Adipocyte (in vitro differentiated cells): ENCODE measurements at places on chromosomes 1 and 21.

- DNase-seq = no peak
These were observed 35.9 kb downstream of the TMCC2 start for GRCh38 chr1:205263580-205264190.

DNA sequence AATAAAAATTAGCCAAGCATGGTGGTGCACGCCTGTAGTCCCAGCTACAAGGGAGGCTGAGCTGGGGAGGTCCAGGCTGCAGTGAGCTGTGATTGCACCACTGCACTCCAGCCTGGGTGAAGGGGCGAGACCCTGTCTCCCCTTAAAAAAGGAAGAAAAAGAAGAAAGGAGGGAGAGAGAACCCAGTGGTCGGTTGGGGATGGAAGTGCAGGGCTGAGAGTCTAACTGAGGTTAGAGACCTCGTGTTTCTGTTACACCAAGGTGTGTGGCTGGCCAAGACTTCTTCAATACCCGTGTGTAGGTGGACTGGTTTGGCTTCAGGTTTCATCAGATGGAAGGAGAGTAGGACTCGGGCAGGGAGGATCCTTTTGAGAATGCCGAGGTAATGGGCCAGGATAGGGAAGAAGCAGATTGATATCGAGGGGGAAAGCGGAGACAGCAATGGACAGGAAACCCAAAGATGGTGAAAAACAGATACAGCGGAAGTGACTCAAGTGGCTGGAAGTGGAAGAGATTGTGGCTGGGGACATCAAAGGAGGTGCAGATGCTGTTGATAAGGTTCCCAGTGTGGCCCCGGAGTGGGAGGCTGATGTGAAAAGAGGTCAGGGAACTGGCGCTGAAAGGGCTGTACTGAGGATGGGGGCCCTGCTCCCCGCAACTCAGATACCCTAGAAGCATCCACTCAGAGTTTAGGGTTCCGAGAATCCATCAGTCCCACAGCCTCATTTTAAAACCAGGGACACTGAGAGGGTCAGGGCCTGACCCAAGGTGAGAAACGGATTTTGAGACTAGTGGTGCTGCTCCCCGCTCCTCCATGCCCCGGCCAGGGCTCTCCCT, 681 bp upstream of the UBXN10 start:
- no peak for DNase-seq

GRCh38 chr1:183039985-183040447, 16.8 kb downstream of the LAMC1 start:
- peak; percentile 78 for DNase-seq

DNA sequence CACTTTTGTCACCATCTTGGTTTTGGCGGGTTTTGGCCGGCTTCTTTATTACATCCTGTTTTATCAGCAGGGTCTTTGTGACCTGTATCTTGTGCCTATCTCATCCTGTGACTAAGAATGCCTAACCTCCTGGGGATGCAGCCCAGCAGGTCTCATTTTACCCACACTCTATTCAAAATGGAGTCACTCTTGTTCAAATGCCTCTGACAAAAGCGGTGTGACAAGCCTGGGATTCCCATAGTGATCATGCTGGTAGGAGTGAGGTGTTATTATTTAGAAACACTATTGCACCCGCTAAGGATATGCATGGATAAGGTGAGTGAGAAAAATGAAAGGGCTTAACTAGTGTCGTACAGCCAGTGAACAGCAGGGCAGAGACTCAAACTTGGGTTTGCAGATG, 111.7 kb upstream of the COA6 start:
- DNase-seq = no peak
